COR-L47 (cell line): ENCODE measurements at places on chromosomes 5 and 9.

GRCh38 chr9:134063571-134064450 lies 4.0 kb downstream of the BRD3 start:
- no peak for DNase-seq

DNA sequence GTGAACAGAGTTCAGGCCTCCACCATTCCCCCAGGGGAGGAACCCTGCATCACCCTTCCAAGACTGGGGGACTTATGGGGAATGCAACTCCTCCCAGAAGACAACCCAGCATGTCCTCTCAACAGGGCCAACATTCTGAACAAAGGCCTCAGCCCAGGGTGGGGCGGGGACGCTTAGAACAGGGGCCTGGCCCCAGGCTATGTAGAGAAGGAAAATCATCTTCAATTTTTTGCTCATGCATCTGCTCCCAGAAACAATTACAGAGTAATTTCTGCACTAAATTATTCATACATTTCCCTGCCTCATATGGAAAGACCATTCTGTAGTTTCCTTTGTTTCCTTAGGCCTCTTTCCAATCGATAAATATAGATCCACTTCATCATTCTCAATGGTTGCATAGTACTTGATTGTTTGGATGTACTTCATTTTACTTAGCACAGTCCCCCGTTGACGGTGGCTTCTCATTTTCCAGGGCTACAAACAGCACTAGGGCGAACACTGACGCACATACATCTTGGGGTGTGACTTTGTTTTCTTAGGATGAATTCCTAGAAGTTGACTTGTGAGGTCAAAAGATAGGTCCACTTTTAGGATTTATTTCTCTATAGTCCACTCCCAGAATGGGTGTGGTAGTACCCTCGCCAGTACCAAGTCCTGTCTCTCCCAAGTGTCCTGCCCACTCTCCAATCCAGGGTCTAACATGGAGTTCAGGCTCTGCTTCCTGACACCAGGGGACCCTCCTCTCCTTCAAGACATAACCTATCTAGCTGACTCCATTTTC lies 27.2 kb upstream of the SMU1 start:
- DNase-seq: peak; percentile 81

DNA sequence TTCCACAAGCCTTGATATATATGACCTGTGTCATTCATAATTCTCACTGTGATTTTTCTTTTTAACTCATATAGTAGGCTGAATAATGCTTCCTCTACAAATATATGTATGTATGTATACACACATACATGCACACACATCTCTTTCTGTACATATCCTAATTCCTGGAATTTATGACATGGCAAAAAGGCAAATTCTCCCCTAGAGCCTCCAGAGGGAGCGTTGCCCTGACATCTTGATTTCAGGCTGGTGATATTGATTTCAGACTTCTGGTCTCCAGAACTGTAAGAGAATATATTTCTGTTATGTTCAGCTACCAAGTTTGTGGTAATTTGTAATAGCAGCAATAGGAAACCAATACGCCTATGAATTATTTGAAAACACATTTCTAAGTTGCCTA lies 166.6 kb upstream of the GAS1 start:
- DNase-seq: no peak

GRCh38 chr9:132008855-132009812 lies 70.5 kb downstream of the MED27 start:
- DNase-seq: no peak

- DNase-seq: peak; percentile 72
These were observed 8.2 kb downstream of the RPP25L start for GRCh38 chr9:34603610-34604231.

GRCh38 chr9:136535070-136535469 lies 10.8 kb downstream of the NOTCH1 start:
- no peak for DNase-seq

- DNase-seq: no peak
These were observed 36.3 kb downstream of the CAPSL start for GRCh38 chr5:35902046-35902672.

DNA sequence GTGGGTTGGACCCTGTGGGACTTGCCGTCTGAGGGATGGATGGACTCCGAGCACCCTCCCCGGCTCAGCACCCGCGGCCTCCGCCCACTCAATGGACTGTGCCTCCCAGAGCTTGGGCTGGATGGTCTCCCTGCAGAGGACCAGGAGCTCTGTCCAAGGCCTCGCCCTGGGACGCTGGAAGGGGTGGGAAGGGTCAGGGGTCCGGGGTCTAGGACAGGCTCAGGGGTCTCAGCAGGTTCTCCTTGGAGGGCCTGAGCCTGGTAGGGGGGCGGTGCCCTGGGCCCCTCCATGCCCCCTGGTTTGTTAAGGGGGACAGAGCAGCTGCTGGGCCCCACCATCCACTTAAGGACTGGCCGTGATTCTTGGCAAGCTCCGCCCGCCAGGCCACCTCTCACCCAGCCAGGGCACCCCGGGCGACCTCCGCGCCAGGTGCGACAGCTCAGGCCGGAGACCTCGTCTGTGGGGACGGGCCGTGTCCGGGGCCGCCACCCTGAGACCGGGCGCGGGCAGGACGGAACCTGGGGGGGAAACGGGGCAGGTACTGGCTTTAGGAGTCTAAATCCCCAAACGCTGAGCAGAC lies 29.2 kb downstream of the EXOC3 start:
- DNase-seq: peak; percentile 21

DNA sequence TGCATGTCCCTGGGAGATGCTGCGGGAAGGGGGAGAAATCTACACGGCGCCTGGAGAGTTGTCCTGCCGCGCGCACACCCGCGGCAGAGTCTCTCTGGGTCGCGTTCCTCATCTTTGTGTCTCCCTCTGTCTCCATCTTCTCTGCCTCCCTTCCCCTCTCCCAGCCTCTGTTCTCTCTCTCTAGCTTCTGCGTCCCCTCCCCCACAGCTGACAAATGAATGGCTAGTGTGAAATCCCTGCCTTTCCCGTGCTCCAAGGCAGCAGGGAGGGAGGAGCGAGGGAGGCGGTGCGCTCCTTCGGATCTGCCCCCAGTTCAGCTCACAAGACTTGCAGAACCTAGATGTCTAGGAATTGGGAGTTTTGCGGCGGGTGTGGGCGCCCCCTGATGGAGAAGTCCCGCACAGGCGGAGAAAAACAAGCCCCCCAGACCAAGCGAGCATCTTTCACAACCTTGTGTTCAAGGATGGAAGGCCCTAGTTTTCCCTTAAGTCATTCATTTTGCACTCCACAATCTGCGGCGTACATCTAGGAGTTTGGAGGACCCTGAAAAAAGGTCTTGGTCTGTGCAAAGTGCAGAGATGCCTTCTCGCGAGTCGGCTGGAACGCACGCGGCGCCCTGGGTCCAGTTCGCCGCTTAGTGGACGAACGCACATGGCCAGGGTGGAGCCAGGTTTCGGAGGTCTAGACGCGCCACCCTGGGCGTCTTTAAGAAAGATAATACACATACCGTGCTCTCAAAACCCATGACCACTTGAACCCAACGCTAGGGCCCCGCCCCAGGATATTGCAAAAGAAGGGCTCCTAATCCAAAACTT lies 2.0 kb downstream of the VCAN start:
- DNase-seq: peak; percentile 67

- DNase-seq: no peak
These were observed 6.2 kb downstream of the CCDC125 start for GRCh38 chr5:69326365-69326764.

DNA sequence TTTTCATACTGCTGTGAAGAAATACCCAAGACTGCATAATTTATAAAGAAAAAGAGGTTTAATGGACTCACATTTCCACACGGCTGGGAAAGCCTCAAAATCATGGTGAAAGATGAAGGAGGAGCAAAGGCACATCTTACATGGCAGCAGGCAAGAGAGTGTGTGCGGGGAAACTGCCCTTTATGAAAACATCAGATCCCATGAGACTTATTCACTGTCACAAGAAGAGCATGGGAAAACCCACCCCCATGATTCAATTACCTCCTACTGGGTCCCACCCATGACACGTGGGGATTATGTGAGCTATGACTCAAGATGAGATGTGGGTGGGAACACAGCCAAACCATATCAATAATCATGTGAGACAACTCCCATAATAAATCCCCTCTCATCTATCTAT lies 8.7 kb downstream of the TTC39B start:
- no peak for DNase-seq

DNA sequence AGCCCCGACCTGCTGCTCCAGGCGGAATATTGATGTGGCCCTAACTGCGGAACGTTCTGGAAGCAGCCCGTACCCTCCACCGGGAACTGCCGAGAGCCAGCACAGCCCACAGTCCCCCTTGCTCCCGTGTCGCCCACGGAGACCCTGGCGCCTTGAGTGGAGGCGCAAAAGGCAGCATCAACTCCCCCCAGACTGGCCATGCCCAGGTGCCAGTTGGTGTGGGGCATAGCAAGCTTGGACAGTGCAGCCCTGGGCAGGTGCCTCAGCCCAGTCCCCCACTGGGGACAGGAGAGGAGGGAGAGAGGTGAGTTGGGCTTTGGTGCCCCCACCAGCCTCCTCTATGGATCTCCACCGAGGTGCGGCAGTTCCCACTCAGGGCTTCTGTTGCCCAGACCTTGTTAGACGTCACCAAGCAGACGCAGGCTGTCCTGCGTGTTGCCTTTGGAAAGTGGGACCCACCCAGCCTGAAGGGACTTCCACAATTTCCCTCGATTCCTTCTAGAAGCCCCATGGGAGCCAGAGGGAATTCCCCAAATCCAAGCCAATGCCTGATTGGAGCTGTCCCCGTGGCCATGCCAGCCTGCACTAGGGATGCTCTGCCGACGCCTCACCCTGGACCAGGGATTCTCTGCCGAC lies 19.8 kb upstream of the NRARP start:
- no peak for DNase-seq

DNA sequence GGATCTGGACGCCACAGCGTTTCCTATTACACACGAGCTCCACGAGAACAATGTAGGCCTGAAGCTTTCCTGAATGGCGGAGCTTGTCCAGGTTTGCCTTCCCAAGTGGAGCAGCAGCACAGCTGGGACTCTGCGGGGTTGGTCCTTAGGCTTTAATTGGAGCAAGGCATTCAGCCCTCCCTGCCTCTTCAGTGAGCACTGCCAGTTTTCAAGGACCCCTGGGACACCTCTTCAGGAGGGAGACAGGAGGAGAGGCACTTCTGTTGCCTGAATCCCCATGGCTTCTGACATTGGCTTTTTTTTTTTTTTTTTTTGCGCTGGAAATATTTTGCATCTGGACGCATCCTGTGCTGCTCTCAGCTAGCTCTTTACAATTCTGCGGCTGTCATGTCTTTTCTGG lies 179.4 kb downstream of the SEMA6A start:
- DNase-seq: no peak

DNA sequence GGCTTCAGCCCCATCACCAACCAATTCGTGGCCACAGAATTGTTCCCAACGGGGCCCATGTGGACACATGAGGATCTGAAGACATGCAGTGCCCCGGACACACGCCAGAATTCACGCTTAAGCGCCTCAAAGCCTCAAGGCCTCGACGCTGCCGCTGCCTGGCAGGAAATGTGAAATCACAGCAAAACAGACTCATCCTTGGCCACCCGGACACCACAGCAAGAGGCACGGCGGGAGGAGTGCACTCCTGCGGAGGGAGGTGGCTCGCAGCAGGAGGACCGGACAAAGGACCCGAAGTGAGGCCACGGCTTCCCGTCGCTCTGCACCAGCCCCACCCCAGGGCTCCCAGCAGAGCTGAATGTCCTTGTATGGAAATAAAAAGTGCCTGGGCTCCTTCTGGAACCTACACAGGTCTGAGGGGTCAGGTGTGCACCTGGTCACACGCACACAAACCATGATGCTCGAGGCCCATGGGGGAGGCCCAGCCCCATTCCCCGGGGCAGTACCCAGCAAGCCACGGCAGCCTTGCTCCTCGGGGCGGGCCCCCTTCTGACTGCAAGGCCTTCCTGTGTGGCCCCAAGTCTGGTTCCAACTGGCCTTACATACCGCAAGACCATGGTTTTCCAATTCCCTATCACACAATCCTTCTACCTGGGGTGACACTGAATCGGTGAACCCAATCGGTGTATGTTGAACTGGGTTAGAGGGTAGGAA lies 10.0 kb downstream of the SEC16A start:
- DNase-seq: no peak

DNA sequence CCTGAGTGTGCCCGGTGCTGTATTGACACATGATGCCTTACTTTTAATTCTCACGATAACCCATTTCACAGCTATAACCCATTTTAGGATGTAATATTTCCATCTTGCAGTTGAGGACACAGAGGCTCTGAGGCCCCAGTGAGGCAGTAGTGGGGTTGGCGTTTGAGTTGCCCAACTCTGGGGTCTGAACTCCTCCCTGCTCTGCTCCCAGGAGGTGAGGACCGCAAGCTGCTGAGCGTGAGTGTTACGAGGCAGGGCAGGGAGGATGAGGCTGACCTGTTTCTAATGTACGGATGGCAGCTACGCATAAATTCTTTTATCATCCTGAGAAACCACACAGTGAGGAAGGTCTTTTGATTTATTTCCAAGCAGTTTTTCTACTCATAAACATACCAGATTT lies 11.4 kb downstream of the LRRC8A start:
- no peak for DNase-seq

DNA sequence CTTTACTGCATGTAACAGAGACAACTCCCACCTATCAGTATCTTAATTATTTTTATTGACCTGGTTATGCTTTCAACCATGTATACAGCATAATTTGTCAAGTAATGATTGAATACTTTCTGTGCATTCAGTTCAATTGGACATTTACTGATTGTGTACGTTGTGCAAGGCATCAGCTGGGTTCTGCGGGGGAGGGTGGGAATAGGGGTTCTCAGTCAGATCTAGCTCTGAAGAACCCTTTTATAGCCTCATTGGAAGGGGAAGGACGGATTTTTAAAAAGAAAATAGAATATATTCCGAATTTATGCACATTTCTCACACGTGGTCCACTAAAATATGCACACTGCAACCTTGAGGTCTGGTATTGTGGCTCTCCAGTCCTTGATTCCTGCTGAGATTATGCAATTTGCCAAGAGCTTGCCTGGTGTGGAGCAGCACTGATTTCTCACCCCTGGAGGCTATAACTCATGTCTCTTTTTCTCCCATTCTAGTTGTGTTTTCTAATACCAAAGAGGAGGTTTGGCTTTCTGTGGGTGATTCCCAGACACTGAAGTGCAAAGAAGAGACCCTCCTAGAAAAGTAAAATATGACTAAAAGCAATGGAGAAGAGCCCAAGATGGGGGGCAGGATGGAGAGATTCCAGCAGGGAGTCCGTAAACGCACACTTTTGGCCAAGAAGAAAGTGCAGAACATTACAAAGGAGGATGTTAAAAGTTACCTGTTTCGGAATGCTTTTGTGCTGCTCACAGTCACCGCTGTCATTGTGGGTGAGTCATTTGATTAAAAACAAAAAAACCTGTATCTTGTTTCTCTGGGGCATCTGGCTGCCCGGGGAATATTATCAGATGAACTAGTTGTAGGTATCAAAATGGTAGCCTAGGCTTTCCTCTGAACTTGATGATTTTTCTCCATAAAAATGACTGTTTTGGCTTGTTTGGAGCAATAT lies 1.7 kb downstream of the SLC1A3 start:
- DNase-seq: no peak
